ENCODE measurements at places on chromosomes 13 and 19.

- no peak for DNase-seq
These were observed 3.6 kb downstream of the F2RL3 start for GRCh38 chr19:16892436-16892835.

DNA sequence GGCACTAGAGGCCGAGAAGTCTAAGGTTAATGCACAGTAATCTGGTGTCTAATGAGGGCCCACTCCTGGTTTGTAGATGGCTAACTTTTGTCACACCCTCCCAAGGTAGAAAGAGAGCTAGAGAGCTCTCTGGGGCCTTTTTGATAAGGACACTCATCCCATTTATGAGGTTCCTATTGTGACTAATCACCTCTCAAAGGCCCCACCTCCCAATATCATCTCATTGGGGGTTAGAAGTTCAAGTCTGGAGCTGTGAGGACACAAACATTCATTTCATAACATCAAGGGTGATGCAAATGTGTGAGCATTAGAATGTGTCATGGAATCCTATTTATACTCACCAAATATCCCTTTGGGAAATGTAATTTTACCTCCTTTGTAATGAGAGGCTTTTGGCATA, 79.2 kb upstream of the SLC10A2 start:
- no peak for DNase-seq

DNA sequence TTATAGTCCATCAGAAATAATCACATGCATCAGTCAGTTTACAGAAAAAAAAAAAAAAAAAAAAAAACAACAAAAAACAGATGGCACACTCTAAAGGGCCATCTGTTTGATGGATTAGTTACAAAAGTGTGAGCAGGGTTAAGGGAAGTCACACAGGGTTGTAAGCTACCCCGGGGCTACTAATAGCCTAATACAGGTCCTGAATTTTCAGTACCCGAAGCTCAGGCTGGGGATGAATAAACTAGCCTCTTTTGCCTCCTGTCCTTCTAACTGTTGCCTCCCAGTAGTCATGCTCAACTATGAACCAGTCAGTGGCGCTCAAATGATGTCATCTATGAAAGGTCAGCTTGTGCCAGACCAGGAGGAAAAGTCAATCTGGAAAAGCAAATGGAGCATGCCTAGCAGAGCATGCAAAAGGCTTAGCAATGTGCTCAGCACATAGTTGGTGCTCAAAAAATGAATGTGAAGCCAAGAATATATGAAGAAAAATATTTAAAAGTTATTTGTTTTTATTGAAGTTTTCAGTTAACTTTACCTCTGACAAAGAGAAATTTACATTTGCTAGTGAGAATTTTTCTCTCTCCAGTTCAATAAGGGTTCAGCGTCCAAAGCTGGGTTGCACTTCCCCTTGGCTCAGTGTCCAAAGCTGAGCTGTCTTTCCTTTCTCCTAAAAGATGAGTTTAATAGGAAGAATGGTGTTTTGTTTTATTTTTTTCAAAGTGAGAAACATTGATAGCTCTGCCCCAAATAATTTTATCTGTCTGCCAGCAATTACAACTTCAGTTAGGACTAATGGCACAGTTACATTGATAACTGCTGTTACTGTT, 30.8 kb upstream of the LRCH1 start:
- DNase-seq, result no peak

DNA sequence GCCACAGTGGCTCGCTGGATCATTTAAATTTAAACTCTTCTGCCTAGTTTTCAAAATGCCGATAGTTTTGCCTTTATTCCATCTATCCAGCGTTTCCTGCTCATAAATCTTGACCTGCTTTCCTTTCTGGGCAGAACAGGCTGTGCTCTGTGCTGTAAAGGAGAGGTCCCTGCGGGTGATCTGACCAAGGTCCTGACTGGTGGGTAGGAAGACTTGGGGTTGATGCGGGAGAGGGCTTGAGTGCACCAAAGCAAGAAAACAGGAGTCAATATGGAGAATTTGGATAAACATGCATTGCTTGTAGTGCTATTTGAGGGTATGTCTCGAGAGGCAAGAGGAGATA, 533.6 kb downstream of the MYO16 start:
- no peak for DNase-seq

DNA sequence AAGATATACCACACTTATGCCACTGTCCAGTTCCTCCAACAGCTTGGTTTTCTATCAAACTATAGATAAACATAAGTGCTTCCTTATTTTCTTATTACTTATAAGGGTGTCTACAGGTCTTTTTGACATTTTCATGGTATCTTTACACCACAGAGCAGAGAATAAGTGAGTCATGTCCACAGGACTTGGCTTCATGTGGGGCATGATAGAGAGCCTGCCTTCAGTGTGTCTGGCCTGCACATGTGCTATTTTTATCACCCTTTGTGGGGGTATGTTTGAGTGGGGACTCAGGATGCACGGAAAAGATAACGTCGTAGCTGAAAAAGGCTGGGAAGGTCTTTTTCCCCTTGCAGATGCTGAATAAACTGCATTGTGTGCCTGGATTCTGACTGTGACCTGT, 8.1 kb upstream of the STOML3 start:
- no peak for DNase-seq

DNA sequence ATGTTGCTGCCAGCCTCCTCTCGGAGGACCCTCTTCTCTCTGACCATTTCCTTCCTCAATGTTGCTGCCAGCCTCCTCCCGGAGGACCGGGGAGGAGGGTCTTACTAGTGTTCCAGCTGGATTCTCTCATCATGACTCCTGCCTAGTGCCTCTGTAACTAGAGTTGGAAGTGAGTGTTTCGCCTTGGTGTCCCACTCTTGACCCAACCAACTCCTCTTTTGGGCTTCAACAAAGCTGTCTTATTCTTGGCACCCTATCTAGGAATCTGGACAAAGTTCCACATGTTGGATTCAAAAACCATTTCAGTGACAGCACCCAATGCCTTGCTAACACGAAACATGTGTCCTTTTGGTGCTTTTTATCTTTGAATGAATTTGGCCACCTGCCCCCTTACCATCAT, 165.4 kb downstream of the GPC5 start:
- no peak for DNase-seq

DNA sequence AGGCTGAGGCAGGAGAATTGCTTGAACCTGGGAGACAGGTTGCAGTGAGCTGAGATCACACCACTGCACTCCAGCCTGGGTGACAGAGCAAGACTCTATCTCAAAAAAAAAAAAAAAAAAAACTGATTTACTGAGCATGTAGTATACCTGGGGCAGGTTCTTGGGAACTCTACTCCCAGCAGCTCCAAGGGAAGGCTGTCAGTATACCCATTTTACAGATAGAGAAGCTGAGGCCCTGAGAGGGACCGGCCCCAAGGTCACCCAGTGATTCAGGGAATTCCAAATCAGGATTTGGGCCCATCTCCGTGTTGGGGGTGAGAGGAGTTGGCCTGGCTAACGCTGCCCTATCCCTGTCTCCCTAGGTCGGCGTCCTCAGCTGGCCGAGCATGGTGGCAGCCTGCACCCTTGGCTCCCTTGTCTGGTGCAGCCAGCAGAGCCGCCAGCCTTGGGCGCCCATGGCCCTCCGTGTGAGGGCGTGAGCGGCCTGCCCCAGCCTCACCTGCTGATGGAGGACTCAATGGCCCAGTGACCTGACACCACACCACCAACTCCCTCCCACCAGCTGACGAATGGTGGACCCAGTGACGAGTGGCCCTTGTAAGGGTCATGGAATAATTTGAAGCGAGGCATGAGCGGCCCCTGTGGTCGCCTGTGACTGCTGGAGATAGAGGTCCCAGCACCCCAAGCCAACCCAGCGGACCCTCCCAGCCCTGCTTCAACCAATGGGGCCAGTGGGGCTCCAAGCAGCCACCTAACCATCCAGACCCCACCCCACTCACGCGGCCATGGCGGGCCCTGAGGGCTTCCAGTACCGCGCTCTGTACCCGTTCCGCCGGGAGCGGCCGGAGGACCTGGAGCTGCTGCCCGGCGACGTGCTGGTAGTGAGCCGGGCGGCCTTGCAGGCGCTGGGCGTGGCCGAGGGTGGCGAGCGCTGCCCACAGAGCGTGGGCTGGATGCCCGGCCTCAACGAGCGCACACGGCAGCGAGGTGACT, 2.4 kb downstream of the PIK3R2 start:
- DNase-seq, result no peak

GRCh38 chr13:46529216-46529919, 23.6 kb upstream of the LRCH1 start:
- DNase-seq, result no peak

GRCh38 chr13:108728370-108728769, 99.0 kb downstream of the MYO16 start:
- DNase-seq, result no peak

- no peak for DNase-seq
These were observed 1.8 kb downstream of the ABHD13 start for GRCh38 chr13:108220041-108220440.

- DNase-seq, result no peak
These were observed 13.8 kb downstream of the DNASE2 start for GRCh38 chr19:12867120-12868099.

DNA sequence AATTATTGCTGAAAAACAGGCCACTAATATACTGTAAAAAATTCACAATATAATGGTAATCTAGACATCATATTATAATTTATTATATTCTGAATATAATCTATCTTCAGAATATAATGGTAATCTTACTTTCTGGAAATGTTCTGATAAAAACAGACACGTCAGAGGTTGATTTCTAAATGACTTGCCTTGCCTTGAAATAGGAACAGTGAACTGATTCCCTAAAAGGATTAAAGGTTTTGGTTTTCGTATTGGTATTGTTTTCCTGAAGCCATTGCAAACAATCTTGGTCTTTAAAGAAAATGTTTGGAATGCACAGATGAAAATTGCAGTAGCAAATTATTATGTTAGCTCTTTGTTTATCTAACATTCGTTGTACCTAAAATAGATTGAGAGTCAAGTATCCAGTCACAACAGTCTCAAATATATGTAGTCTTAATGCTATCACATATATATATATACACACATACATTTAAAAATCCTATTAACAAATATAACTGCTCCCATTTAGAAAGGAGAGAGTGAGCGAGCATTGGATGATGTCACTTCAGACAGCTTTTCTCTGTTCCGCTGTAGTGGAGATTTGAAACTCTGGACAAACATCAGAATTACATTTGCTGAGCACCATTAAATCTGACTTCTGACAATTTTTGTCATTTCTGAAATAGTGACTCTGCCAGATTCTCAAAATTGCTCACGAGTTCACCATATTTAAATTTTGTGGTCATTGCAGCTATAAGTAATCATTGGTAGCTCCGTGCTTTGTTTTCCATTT, 1.7 kb downstream of the ITM2B start:
- no peak for DNase-seq

- DNase-seq, result no peak
These were observed 897.0 kb downstream of the SLITRK6 start for GRCh38 chr13:84902243-84902642.

- DNase-seq, result no peak
These were observed 2044.9 kb upstream of the PCDH20 start for GRCh38 chr13:63460462-63461090.

DNA sequence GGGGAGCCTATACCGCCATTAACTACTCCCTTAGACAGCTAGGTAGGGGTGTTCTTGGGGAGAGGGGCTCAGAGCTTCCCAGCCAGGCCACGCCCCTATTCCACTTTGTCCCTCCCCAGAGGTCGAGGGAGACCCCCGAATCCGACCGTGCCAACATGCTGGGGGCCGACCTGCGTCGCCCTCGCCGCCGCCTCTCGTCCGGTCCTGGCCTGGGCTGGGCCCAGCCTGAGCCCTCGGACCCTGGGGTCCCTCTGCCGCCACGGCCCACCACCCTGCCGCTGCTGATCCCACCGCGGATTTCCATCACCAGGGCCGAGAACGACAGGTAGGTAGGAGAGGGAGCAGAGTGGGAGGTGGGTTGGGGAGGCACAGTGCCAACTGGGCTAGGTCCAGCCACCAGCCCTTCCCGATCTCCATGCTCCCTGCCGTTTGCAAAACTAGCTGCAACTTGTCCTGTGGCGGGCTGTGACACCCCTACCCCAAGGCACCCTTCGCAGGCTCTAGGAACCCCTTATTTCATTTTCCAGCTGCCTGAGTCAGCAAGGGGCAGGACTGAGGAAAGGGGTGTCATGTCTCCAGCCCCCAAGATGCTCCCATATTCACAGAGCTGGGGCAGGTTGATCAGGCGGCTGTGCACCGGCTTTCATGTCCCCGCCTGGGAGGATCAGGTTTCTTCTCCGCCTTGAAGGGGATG, 2.6 kb upstream of the PDE4A start:
- no peak for DNase-seq

GRCh38 chr13:46751811-46752635, 44.9 kb downstream of the ESD start:
- no peak for DNase-seq

- DNase-seq, result peak; percentile 52
These were observed 121.9 kb upstream of the TSC22D1 start for GRCh38 chr13:44698066-44698465.

DNA sequence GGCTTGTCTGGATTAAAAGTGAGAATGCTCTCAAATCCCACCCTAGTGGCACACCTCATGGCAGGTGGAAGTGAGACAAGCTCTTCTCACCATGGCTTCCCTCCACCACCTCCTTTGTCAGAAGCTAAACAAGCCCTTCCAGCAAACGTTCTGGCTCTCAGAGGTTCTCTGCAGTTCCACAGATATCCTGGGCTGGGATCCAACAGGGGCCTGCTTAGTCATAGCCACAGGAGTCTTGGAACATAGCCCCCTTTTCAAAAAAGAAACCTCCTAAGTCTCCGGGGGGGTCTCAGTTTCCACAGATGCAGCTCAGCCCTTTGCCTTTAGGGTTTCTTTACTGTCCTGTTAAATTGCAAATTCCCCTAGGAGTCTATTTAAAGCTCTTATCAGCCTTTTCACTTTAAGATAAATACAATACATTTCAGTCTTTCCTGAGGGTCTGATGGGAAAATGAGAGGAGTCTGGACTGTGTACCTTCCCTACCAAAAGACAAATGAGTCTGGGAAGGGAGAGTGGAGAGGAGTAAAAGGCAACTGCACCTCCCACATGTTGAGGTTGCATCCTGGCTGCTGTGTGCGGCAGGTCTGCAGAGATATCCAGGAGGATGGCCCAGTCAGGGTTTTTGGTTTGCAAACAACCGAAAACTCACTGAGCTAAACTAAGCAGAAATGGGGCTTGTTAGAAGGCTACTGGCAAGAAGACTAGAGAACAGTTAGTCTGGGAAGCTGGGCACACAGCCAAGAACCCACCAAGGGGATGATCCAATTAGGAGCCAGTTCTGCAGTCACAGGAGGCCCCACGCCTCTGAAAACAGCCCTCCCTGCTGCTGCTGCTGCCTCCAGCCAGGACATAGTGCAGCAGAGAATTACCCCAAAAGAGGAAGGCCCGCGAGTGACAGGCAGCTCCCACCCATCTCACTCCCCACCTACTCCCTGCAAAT, 41.4 kb upstream of the SERP2 start:
- DNase-seq, result no peak

DNA sequence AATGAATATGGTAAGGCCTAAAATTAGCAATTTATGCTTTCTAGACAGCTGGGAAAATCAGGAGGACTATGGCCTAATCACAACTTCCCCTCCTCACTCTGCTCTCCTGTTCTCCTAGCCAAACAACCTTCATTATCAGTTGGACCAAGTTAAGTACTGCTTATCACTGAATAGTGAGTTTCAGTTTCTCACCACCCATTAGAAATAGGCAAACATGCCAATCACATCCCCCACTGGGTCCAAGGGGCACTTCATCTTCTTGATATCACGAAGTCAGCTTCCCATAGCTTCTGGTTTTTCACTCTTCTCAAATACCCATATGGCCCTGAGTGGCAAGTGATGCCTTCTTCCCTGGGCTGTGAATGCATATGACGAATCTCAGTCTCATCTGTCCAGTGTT, 689.6 kb downstream of the SLITRK5 start:
- no peak for DNase-seq
